Neural crest cell (in vitro differentiated cells): ENCODE measurements at places on chromosomes 2 and 18.
A peak's percentile ranks its signal among the peaks of the same experiment; 100 is the strongest.

DNA sequence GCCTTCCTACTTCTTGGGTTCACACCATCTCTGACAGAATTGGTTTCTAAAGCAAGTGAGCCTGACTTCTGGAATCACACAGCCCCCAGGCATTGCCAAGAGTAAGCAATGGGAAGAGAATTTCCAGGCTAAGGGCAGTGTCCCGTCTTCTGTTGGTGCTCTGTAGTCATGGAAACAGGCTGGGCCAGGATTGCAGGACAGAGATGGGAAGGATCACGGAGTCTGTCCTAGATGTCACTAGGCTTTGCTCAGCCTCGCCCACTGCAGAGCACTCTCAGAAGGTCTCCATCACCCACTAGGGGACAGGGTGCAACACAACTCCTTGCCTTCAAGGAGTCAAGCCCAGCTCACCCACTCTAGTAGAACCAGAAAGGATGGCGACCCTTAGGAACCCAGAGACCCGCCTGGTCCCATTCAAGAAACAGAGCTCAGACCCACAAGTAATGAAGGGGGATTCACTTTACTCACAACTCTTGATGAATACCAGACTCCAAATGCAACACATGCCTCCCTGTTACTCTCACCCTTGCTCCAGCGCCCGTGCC lies 48.6 kb upstream of the TEX51 start:
- no peak for DNase-seq
- no peak overlapping the region for H3K4me3 ChIP-seq
- no peak overlapping the region for H3K27ac ChIP-seq
- no peaks in the 10 kb centered on the region for H3K36me3 ChIP-seq

DNA sequence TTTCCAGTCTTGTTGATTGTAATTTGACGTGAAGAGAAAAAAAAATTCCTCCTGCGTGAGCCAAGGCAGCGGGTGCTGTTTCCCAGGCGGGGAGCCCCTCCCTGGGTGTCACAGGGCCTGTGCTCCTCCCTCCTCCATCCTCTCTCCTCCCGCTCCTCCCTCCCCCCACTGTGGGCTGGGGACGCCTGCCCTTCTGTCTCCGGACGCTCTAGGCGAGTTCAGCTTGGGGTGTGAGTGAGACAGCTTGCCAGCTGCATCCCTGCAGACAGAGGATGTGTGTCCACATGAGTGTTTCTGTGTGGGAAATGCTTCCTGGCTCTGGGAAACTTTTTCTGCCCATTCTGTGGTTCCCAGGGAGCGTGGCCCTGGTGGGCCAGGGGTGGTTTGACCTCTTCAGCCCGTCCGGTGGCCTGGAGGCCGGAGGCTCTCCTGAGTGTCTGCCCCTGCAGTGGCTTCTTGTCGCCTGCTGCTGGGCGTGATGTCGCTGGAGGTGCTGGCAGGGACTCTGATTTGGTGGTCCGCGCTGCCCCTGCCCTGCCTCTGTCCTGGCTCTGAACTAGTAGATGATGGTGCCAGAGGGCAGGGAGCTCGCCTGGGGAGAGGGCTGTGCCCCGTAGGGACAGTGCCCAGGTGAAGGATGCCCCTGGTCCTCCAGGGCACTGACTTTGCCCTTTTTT lies 96.4 kb downstream of the USP40 start:
- no peaks in the 10 kb centered on the region for H3K27me3 ChIP-seq
- H3K4me3 ChIP-seq: no peak overlapping the region
- DNase-seq: no peak
- no peaks in the 10 kb centered on the region for H3K4me1 ChIP-seq
- H3K36me3 ChIP-seq: peaks cover 8% of the 10 kb centered on the region

DNA sequence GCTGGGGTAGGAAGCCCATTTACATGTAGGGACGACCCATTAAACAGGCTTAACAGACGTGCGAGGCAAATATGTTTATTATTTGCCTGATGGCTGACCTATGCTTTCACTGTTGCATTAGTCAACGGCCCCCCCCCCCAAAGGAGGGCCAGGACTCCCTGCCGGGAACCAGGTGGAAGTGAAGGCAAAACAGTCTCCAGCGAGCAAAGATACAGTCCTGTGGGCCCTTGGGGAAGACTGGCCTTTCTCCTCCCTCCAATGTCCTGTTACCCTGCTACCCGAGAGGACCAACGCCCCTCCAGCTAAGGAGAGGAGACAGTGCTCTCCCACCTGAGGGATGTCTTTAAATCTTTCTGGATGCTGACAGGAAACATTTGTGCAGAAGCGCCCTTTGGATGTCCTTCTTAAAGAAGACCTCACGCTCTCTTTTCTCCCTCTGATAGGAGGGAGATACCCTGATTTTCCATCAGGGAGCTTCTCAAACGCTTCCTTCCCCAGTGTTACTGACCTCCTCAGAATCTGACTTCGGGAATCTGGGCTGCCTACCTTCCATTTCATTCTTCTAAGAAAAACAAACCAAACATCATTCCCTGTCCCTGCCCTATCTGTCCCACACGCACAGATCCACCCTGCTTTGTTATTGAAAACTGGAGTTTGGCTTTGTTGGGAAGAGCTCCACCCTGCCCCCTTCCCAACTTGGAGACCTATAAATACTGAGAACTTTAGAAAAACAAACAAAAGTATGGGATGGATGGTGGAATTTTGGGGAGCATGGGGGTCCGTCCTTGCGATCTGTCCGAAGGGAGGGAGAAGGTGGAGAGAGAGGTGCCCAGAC lies 135.9 kb upstream of the SIX3 start:
- no peak for DNase-seq
- H3K4me3 ChIP-seq: no peak overlapping the region
- no peak overlapping the region for H3K27ac ChIP-seq
- H3K36me3 ChIP-seq: no peaks in the 10 kb centered on the region

DNA sequence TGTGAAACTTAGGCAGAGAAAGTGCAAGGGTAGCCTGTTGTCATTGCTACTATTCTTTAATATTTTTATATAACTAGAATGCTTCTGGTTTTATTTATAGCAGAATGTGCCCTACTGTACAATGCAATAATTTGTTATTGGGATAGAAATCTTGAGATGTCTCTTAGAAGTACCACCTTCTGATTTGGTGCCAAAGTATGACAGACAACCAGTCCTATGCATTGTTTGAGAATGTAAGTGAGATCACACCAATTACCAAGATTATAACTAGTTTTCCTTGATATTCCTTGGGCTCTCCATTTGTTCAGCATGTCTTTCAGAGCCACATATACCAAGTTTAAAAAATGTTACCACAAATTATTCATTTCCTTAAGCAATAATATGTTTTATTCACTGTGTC lies 399.7 kb downstream of the CPS1 start:
- no peak overlapping the region for H3K27ac ChIP-seq
- no peak overlapping the region for H3K4me3 ChIP-seq
- no peaks in the 10 kb centered on the region for H3K36me3 ChIP-seq
- no peaks in the 10 kb centered on the region for H3K4me1 ChIP-seq
- no peaks in the 10 kb centered on the region for H3K27me3 ChIP-seq

DNA sequence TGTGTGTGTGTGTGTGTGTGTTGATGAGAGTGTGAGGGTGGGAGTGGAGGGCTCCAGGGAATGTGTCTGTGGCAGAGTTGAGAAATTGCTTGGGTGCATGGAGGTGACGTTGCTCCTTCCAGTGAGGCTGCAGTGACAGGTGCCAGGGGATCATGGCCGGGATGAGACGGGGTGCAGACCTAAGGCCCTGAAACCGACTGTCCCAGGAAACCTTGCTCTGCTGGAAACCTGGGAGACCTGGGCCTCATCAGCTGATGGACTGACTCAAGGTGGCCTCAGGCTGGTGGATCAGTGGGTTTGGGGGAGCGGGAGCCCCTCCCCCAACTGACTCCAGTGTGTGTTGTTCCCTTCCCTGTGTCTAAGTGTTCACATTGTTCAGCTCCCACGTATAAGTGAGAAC lies 56.6 kb downstream of the INHBB start:
- H3K4me3 ChIP-seq: no peak overlapping the region
- H3K4me1 ChIP-seq: no peaks in the 10 kb centered on the region
- H3K27me3 ChIP-seq: peaks cover 6% of the 10 kb centered on the region
- no peaks in the 10 kb centered on the region for H3K36me3 ChIP-seq

GRCh38 chr18:26863122-26863879 lies 2.2 kb downstream of the AQP4 start:
- peaks cover 65% of the 10 kb centered on the region for H3K27me3 ChIP-seq
- H3K36me3 ChIP-seq: no peaks in the 10 kb centered on the region
- DNase-seq: peak; percentile 30
- peaks cover 4% of the 10 kb centered on the region for H3K4me1 ChIP-seq
- peak overlapping the region; percentile 79 for H3K4me3 ChIP-seq

DNA sequence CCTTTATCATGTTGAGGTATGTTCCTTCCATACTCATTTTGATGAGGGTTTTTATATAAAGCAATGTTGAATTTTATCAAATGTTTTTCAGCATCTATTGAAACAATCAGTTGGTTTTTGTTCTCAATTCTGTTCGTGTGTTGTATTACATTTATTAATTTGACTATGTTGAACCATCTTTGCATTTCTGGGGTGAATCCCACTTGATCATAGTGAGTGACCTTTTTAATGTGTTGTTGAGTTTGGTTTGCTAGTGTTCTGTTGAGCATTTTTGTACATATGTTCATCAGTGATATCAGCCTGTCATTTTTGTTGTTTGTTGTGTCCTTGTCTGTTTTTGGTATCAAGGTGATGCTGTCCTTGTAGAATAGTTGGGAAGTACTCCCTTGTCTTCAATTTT lies 110.9 kb downstream of the MYO3B start:
- DNase-seq: no peak
- peaks cover 7% of the 10 kb centered on the region for H3K36me3 ChIP-seq
- H3K4me3 ChIP-seq: no peak overlapping the region
- H3K4me1 ChIP-seq: no peaks in the 10 kb centered on the region
- H3K27ac ChIP-seq: no peak overlapping the region

GRCh38 chr18:9325716-9326115 lies 8.9 kb upstream of the TWSG1 start:
- no peak for DNase-seq
- H3K36me3 ChIP-seq: no peaks in the 10 kb centered on the region
- H3K4me1 ChIP-seq: no peaks in the 10 kb centered on the region
- no peak overlapping the region for H3K27ac ChIP-seq
- H3K27me3 ChIP-seq: no peaks in the 10 kb centered on the region

- H3K4me1 ChIP-seq: peaks cover 4% of the 10 kb centered on the region
- DNase-seq: no peak
- no peaks in the 10 kb centered on the region for H3K27me3 ChIP-seq
- no peak overlapping the region for H3K4me3 ChIP-seq
These were observed 29.6 kb upstream of the ITGAV start for GRCh38 chr2:186560254-186560653.

DNA sequence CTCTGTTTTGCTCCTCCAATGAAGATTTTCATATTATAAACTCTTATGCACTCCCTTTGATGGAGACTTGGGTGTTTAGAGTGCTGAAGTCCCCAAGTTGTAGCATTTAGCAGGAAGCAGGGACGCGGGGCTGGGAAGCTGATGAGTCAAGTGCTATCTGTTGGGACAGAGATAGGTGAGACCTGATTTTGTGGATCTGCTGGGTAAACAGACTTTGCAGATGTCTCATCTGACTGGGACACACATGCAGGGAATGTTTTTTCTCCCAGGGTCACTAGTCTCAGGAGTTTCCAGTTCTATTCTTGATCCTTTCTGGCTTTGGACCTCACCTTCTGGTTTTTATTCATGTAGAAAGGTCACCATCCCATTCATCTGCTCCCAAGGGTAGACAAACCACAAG lies 79.7 kb upstream of the ACAA2 start:
- H3K4me3 ChIP-seq: no peak overlapping the region
- H3K27me3 ChIP-seq: peaks cover 38% of the 10 kb centered on the region
- no peaks in the 10 kb centered on the region for H3K36me3 ChIP-seq

- H3K4me3 ChIP-seq: no peak overlapping the region
- no peaks in the 10 kb centered on the region for H3K4me1 ChIP-seq
- H3K27ac ChIP-seq: no peak overlapping the region
- H3K27me3 ChIP-seq: no peaks in the 10 kb centered on the region
These were observed 285.5 kb upstream of the LRRTM4 start for GRCh38 chr2:77807531-77808215.

GRCh38 chr2:207155516-207156444 lies 10.0 kb downstream of the KLF7 start:
- no peak for DNase-seq
- H3K36me3 ChIP-seq: no peaks in the 10 kb centered on the region
- no peak overlapping the region for H3K4me3 ChIP-seq
- no peaks in the 10 kb centered on the region for H3K27me3 ChIP-seq
- peaks cover 73% of the 10 kb centered on the region for H3K4me1 ChIP-seq

DNA sequence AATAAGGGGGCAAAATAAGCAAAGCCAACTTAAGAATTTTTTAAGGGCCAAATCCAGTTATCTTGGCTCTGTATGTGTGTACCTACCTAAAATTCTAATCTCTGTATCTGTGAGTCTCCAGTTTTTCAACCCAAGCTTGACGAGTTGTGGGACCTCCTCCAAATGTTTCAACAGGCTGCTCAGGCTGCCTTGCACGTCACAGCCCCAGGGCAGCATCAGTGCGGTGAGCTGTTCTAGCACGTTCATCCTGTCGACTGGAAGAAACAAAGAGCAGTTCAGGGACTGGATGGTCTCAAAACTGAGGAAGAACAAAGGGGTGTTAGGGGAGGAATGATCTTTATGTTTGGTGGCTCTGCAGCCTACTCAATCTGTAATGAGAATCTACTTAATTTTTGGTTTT lies 29.4 kb downstream of the NLRC4 start:
- DNase-seq: no peak
- H3K36me3 ChIP-seq: no peaks in the 10 kb centered on the region
- no peaks in the 10 kb centered on the region for H3K27me3 ChIP-seq
- no peak overlapping the region for H3K4me3 ChIP-seq

- peaks cover 20% of the 10 kb centered on the region for H3K4me1 ChIP-seq
- no peak overlapping the region for H3K27ac ChIP-seq
- H3K27me3 ChIP-seq: no peaks in the 10 kb centered on the region
- no peak for DNase-seq
- no peaks in the 10 kb centered on the region for H3K36me3 ChIP-seq
These were observed 87.2 kb downstream of the EPAS1 start for GRCh38 chr2:46384457-46384815.

DNA sequence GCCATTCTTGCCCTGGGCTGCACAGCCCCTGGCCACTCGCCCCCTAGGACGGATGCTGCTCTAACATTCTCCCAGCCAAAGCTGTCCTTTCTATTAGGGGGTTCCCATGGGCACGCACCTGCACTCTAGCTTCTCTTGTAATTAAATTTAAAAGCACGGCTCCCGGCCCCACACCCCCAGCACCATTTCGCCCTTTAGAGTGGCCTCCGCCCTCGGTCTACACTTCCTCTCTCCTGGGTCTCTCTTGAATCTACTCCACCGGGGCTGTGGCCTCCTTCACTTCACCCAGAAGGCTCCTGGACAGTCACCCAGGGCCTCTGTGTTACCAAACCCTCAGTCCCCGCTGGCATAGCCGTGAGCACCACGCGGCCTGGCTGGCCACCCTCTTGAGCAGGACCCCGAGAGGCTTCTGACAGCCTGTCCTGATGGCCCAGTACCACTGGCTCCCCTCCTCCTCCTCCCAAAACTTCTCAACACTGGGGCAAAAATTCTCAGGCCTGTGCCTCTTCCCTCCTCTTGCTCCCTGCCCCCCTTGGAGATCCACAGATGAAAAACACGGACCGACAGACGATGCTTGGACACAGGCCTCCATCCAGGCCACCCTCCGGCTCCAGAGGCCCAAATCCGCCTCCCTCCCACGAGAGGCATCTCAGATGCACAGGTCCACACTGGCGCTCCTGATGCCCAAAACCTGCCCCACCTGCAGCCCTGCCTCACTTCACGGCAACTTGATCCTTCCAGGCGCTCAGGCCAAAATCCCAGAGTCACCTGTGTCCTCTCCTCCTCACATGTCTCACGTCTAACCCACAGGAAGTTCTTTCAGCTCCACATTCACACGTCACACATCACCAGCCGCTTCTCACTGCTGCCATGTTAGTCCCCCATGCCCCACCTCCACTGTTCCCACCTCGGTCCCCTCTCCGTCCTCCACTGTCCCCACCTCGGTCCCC lies 6.9 kb upstream of the RAB17 start:
- no peak overlapping the region for H3K27ac ChIP-seq
- no peak for DNase-seq
- no peaks in the 10 kb centered on the region for H3K27me3 ChIP-seq
- H3K4me3 ChIP-seq: no peak overlapping the region
- no peaks in the 10 kb centered on the region for H3K36me3 ChIP-seq
